T follicular helper cell (primary cell): ENCODE measurements at places on chromosomes 6 and 20.

DNA sequence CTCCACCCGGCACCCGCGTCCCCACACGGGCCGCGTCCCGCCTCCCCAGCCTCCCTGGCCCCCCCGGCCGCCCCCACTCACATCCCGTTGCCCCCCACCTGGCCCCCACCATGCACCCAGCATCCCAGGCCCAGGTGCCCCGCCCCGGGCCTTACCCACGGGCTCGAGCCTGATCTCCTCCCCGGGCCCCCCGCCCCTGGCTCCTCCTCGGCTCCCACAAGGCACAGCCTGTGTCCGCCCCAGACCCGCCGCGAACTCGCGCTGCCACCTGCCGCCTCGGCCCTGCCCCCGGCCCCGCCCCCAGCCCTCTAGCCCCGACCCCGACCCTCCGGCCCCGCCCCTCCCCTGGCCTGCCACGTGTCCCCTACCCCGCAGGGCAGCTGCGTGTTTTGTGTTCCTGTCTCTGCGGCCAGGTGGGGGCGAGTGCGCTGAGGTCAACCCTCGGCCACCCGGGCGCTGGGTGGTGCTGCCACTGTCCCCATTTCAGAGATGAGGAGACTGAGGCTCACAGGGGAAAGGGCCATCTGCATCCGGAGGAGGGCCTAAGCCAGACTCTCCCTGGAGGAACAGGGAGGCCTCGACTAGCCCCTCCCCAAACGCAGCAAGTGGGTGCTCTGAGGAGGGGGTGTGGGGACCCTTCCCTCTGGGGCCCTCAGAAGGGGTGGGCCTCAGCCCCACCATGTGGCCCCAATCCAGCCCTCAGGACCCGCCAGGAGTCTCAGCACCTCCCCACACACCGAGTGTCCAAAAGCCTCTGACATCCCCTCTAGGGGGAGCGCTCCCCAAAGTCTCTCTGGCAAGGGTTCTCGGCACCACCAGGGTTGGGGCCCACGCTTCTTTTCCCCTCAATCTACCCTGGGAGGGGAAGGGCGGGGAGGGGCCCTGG is 99.8 kb downstream of the TAF4 start:
- DNase-seq: no peak

GRCh38 chr20:35008411-35009342 is 53.0 kb downstream of the MYH7B start:
- DNase-seq: no peak

GRCh38 chr6:134474955-134475354 is 157.0 kb upstream of the SGK1 start:
- DNase-seq: no peak

- no peak for DNase-seq
Measured at GRCh38 chr20:59825944-59826759, 107.3 kb downstream of the SYCP2 start.

GRCh38 chr6:35647400-35647799 is 41.3 kb downstream of the FKBP5 start:
- DNase-seq: no peak

GRCh38 chr6:113082745-113083144 is 735.6 kb downstream of the RFPL4B start:
- no peak for DNase-seq

GRCh38 chr20:51749674-51750036 is 18.5 kb downstream of the ATP9A start:
- no peak for DNase-seq

GRCh38 chr6:10511477-10511876 is 9.7 kb upstream of the GCNT2 start:
- DNase-seq: no peak

DNA sequence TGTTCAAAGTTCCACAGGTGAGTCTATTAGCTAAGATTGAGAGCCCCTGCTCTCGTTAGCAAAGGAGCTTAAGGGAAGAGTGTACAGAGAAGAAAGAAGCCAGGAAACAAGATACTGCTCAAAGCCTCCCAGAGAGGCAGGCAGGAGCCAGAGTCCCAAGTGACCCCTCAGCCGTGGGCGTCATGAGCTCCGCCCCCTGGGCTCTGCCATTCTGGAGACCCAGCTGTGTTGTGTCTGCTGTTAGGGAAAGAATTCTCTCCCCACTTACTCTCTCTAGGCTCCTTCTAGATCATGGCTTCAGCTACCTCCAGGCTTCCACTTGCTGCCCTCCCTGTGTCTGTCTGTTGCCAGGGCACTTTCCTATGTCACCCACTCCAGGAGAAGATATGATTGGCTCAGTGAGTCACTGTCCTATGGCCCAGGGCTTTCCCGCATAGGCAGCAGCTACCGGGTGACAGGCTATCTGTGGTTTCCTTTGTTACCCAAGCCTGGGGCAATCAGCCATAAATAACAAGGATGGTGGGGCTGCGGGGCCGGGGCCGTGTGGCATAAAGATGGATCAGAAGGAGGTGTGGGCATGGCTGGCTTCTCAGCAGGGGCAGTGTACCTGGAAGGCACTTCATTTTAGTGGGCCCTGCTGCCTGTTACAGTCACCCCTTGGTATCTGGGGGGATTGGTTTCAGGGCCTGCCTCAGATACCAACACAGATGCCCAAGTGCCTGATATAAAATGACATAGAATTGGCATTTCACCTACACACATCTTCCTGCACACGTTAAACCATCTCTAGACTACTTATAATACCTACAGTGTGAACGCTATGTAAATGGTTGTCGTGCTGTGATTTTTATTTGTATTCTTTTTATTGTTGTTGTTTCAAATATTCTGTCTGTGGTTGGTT is 118.9 kb downstream of the ARMC2 start:
- no peak for DNase-seq

- DNase-seq: no peak
Measured at GRCh38 chr6:72365773-72366172, 256.1 kb upstream of the KCNQ5 start.

DNA sequence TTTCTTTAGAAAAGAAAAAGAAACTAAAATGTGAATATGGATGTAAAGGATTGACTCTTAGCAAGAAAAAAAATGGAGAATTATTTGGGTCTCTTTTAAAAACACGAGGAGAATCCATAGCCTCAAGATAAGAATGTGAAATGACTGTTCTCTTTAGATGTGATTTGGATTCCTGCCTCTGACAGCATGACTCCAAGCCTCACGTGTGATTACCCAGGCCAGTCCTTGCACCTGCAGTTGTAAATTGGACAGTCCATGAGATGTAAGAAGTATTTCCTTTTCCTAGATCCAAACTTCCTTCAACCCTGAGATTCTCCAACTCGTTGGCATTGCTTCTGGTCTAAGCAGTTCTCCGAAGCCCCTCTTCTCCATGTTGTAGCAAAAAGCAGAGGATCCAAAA is 31.9 kb downstream of the SLC2A12 start:
- no peak for DNase-seq

GRCh38 chr6:147361311-147361981 is 147.0 kb upstream of the SAMD5 start:
- DNase-seq: no peak

- no peak for DNase-seq
Measured at GRCh38 chr6:106536357-106536756, 92.9 kb downstream of the RTN4IP1 start.

DNA sequence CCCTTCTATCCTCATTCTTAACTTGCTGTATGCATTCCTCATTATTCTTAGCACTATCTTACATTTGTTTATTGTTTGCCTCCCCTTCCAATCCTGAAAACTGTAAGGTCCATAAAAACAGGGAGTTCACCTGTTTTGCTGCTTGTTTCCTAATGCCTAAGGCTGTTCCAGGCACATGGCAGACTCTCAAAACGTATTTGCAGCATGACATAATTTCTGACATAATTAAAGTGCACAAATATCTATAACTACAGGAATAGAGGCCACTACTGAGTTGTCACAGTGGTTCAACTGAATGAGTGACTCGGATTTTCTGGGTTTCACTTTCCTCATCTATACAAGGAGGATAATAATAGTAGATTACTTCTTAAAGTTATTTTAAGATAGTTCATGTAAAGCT is 83.0 kb downstream of the HFE start:
- no peak for DNase-seq

DNA sequence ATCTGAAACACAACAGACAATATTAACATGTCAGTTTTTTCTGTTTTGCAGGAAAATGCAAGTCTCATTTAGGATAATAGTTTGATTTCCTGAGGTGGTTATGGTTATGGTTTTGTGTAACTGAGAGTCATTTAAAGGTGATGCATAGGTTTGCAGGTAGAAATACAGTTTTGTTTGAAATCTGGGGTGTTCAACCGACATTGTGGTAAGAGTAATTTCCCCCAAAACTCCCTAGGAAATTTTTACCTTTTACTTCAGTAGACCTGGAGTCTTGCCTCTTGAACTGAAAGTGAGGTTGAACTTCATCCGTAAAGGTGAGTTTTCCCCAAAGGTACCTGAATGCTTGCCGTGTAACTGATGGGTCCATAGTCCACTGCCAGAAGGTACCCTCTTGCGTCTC is 71.4 kb downstream of the JARID2 start:
- no peak for DNase-seq

GRCh38 chr20:62647521-62648317 is 5.4 kb downstream of the SLCO4A1 start:
- no peak for DNase-seq

GRCh38 chr6:31749301-31750036 is 9.7 kb downstream of the MSH5 start:
- DNase-seq: no peak

DNA sequence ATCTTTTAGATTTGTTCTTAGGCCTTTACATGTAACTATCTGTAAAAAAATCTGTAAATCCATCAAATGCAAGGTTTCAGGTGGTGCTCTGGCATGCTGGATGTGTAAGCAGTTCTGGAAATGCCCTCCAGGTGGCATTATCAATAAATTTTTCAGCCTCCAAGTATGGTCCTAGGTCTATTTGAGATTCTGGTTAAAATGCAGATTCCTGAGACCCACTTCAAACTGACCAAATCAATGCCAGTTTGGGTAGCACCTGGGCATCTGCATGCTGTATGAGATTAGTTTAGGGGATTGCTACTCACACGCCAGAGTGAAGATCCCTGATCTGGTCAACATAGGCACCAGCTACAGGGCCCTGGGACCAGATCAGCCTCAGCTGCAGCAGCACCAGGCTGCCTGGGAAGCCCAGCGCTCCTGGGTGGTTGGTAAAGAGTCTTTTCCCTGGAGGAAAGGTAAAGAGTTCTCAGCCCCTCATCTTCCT is 507.3 kb upstream of the CITED2 start:
- DNase-seq: no peak
